ENCODE measurements at places on chromosomes 2 and 18.

- no peak for DNase-seq
Measured at GRCh38 chr18:43398601-43399000, 121.3 kb upstream of the SYT4 start.

DNA sequence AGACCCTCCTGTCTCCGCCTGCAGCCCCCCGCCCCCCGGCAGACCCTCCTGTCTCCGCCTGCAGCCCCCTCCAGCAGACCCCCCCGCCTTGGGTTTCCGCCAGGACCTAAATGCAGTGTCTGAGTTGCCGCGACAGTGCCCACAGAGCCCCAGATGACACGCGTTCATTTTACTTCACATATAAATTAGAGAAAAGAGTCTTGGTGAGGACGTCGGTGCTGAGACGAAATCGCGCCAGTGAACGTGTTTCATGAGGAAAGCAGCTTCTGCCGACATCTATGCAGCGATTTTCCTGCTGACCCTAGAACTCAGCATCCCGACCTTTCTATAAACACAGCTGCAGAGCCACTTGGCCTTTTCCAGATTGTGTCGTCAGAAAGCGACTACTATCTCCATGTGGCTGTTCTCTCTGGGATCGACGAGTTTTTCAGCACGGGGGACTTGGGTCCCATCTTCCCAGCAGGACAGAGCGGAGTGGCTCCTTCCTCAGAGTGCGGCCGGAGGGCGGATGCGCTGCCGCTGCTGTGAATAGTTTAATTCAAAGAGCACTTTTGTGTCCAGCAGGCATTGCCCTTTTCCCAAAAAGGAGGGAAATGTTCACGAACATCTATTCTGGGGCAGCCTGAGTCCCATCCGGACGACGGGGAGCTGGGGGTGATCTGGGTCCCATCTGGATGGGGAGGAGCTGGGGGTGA is 136.7 kb downstream of the NFATC1 start:
- no peak for DNase-seq

DNA sequence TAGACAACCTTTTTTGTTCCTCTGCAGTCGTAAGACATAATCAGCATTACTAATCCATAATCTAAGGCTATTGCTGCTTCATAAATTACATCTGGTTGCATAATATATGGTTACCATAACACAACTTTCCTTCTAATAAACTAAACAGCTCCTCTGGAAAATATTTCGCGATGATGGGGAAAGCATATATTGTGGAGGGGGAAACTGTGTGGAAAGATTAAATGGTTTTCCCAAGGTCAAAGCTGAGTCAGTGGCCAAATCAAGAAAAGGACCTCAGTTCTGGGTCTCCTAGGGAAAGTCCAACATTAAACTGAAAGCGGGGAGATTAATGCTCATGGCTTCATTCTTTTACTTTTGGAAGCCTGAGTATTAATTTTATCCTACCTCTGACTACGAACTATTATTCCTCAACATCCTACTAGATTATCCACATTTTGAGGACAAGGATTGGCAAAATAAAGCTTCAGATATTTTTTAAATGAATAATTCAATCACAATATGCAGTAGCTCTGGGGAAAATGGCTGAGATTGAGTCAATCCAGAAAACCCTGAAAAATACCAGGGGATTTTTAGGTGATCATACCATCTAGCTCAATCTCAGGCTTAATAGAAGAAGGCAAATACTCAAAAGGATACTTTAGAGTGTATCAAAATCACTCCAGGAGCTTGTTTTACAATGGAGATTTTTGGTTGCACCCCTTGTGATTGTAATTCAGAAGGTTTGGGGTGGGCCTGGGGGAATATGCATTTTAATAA is 33.8 kb upstream of the STK17B start:
- no peak for DNase-seq

- no peak for DNase-seq
Measured at GRCh38 chr2:128394007-128394730, 75.5 kb upstream of the HS6ST1 start.

DNA sequence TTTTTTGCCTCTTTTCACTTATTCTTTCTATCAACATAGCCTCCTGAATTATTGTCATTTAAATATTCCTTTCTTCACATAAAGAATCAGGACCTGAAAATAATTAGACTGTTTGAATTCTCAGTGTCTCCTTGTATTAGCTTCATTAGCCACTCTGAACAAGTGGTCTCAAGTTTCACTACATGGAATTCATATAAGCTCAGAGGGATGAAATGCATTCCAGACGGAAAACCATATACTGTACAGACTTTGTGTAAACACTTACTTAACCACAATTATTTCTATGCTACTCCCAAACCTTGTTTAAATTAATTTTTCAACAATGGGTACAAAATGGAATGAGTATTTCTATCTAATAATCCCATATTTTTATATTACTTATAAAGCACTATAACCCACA is 53.4 kb downstream of the CHN1 start:
- no peak for DNase-seq

- no peak for DNase-seq
Measured at GRCh38 chr2:85148190-85148589, 15.0 kb downstream of the TCF7L1 start.

- no peak for DNase-seq
Measured at GRCh38 chr2:165803123-165803760, 9.2 kb upstream of the GALNT3 start.

GRCh38 chr2:3299130-3299529 is 78.5 kb downstream of the EIPR1 start:
- no peak for DNase-seq

DNA sequence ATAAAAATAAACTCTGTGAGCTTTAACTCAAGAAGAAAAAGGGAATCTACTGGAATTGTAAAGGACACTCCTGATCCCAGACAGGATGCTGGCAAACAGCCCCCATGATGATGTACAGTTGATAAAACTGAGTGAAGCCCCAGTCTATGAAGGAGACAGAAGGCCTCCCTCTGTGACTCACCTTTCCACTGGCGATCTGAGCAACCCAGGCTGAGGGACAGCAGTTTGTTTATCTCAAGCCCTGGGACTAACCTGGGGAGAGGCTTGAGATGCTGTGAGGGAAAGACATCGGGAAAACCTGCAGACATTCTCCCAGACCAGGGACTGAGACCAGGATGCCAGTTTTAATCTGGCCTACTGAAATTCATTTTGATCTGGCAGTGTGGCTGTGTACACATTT is 104.5 kb upstream of the CDH2 start:
- DNase-seq, result no peak

DNA sequence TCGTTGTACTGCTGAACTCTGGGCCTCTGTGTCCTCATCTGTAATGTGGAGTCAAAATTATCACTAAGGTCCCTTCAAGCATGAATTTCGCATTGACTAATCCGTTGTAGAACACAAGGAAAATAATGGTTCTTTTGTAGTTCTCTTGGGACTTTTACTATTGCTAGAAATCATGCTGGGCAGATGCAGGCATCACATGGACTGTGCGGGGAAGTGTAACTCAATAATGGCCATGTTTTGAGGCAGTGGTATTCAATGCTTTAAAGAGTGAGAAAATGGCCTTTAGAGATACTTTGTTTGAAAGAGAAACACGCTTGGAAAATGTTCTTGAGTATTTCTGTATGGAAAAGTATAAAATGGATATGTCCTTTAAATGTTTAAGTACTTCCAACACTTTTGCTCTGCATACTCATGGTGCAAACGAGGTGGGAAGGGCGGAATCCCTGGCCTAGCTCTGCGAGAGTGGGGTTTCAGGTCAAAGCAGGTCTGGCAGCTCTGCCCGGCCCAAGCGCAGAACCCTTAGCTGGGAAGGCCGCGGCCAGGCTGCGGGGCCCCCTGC is 117.3 kb upstream of the MSTN start:
- DNase-seq, result no peak

GRCh38 chr18:48957136-48957535 is 6.4 kb upstream of the SMAD7 start:
- no peak for DNase-seq

- DNase-seq, result no peak
Measured at GRCh38 chr2:47271054-47272000, 116.2 kb upstream of the STPG4 start.

- no peak for DNase-seq
Measured at GRCh38 chr2:207869784-207870778, 100.4 kb upstream of the FZD5 start.

GRCh38 chr2:68413466-68413865 is 48.4 kb downstream of the PLEK start:
- no peak for DNase-seq

- DNase-seq, result no peak
Measured at GRCh38 chr18:13548966-13549879, 177.1 kb downstream of the FAM210A start.

- no peak for DNase-seq
Measured at GRCh38 chr2:31004257-31004656, 134.0 kb downstream of the GALNT14 start.

DNA sequence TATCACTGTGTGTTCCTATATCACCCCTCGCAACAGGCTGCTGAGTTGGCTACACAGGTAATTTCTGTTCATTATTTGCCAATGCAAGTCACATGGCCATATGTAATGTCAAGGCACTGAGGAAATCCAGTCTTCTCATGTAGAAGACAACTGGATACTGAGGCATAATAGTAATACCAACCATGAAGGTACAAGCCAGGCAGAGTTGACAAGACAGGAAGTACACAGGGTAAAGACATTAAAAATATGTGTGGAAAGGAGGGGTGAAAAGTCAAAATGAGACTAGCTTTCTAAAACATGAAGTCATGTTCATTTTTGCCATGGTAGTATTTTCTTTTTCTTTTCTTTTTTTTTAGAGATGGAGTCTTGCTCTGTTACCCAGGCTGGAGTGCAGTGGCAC is 17.5 kb upstream of the RNF138 start:
- DNase-seq, result no peak

GRCh38 chr2:177721818-177722567 is 329.4 kb downstream of the AGPS start:
- no peak for DNase-seq

DNA sequence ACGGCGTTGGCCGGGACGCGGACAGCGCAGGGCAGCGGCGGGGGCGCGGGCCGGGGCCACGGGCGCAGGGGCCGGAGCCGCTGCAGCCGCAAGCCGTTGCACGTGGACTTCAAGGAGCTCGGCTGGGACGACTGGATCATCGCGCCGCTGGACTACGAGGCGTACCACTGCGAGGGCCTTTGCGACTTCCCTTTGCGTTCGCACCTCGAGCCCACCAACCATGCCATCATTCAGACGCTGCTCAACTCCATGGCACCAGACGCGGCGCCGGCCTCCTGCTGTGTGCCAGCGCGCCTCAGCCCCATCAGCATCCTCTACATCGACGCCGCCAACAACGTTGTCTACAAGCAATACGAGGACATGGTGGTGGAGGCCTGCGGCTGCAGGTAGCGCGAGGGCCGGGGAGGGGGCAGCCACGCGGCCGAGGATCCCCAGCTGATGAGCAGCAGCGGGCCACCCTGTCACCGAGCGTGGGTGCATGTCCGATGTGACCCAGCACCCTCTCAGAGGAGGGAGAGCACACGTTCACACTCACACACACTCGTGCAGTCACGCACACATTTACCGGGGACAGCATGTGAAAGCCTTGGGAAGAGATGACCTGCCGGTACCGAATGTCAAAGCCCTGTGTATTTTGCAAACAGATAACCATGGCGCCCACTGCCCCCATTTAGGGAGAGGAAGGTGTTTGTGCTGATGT is 4.2 kb downstream of the GDF7 start:
- DNase-seq, result no peak

DNA sequence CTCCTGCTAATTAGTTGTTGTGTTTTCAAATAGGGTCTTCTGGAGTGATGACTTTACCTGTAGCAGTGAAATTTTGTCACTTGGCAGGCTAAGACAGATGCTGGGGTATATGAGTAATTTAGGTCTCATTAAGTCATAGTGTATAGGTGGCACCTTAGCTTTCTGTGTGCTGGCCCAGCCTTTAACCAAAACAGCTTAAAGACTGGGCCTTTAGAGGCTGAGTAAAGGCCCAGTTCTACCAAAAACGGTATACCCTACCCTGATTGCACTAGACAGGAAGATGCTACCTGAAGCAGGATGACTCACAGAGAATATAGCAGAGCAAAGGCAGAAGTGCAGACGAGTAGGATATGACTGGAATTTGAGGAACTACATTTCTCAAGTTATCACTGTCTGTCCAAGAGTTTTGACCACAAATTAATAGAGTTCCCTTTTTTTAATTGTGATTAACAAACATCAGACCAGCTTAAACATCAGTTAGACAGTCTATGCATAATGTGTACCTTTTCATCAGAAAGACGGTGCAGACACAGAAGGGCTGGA is 337.9 kb upstream of the SALL3 start:
- DNase-seq, result no peak

DNA sequence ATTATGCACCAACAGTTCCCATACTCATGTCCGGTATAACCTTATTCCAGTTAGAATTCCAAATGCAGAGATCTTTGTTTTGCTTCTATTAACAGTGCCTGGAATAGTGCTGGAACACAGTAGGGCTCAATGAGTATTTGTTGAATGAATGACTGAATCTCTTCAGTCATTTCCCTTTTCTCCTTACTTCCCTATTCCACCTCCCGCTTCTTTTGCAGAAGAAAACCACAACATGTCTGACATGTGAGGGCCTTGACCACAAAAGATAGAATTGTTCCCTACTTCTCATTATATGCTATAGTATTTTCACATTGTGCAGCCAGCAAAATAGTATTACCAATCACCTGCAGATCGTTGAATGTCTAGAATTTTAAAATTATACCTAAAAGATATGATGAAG is 19.5 kb upstream of the HNRNPLL start:
- DNase-seq, result no peak

DNA sequence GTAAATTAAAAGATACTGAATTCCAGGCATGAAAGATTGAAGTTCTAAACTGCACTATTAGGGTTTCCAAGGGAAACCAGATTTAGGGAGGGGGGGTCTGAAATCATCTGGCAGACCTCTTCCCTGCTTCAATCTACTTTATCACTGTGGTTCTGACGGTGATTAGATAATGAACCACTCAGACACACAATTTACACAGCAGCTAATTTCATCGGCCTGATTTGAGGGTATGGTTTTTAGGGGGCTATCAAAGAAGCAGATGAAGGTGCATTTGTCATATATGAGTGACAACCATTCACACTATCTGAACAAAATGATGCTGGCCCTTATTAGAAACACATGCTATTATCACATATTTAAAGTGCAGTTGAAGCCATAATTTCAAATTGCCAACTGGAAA is 106.0 kb downstream of the OLA1 start:
- no peak for DNase-seq

DNA sequence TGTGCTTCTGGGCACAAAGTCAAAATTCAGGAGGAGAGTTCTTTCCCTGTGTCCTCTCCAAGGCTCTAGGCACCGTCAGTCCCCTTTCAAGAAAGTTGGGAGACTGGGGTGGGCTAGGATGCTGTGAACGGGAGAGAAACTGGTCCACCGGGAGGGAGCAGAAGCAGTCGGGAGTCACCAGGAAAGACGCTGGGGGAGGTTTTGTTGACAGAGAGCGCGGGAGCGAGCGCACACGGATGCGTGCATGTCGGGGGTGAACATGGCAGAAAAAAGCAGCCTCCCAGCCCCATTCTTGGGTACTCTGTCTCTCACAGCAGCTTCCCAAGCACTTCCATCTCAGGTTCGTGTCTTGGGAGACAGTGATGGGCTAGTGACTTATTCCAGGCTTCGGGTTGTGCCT is 97.1 kb upstream of the PXDN start:
- DNase-seq, result no peak
